ENCODE measurements at places on chromosomes 16 and 17. TPM values are rescaled to one million over a fixed set of nuclear protein-coding genes. Genes with fewer than 3 reads are reported as not detected.

The PRSS27 gene
- total RNA-seq: 1.0 TPM

The MARVELD3 gene
- 0.22 TPM for total RNA-seq

The RAMP2 gene
- total RNA-seq: 0.98 TPM

The CDH5 gene
- 0.17 TPM for total RNA-seq

The VASN gene
- 8.0 TPM for total RNA-seq

The SRCIN1 gene
- 3.1 TPM for total RNA-seq

The ZNF764 gene
- total RNA-seq: 6.8 TPM

The DPH1 gene
- total RNA-seq: 43.4 TPM

The TNK1 gene
- total RNA-seq: 2.4 TPM

The MYO15A gene
- 0.14 TPM for total RNA-seq

The PERCC1 gene
- not detected for total RNA-seq

The TRAF7 gene
- 51.2 TPM for total RNA-seq

The XAF1 gene
- not detected for total RNA-seq

The CCT6B gene
- 1.2 TPM for total RNA-seq

The NOTUM gene
- total RNA-seq: 0.60 TPM

The HSF5 gene
- total RNA-seq: not detected

The ABCC6 gene
- 1.1 TPM for total RNA-seq

The CHST4 gene
- not detected for total RNA-seq

The SMIM36 gene
- total RNA-seq: not detected

The CACNA1H gene
- 12.1 TPM for total RNA-seq

The BEAN1 gene
- total RNA-seq: 2.5 TPM

The SYCE1L gene
- total RNA-seq: 8.2 TPM

The NACA2 gene
- 0.10 TPM for total RNA-seq

The ASGR1 gene
- total RNA-seq: 0.82 TPM

The CCL7 gene
- total RNA-seq: 0.61 TPM

The RHBDL3 gene
- total RNA-seq: 4.4 TPM

The PPP1R27 gene
- total RNA-seq: not detected

The RPGRIP1L gene
- total RNA-seq: 9.9 TPM

The SPPL2C gene
- not detected for total RNA-seq

The TERB1 gene
- total RNA-seq: not detected

The DPEP3 gene
- total RNA-seq: not detected

The SDR42E1 gene
- total RNA-seq: 2.3 TPM

The ZNF785 gene
- not detected for total RNA-seq

The MT2A gene
- 813 TPM for total RNA-seq

The ZNF469 gene
- total RNA-seq: 11.5 TPM

The CACNA1G gene
- 4.6 TPM for total RNA-seq

The MLX gene
- 51.8 TPM for total RNA-seq

The KREMEN2 gene
- 2.1 TPM for total RNA-seq

The LLGL2 gene
- 26.3 TPM for total RNA-seq

The KRT24 gene
- total RNA-seq: not detected

The SNAI3 gene
- not detected for total RNA-seq

The LITAFD gene
- total RNA-seq: not detected

The CDH11 gene
- 0.63 TPM for total RNA-seq

The DNAI2 gene
- not detected for total RNA-seq

The BICDL2 gene
- not detected for total RNA-seq

The SLC2A4 gene
- 0.13 TPM for total RNA-seq

The PYDC1 gene
- not detected for total RNA-seq

The TIMM22 gene
- total RNA-seq: 27.8 TPM
